ENCODE measurements at places on chromosomes 3 and 15.

- DNase-seq = no peak
These were observed 7.8 kb upstream of the UBP1 start for GRCh38 chr3:33447958-33448357.

GRCh38 chr3:25142609-25143355, 285.3 kb upstream of the RARB start:
- no peak for DNase-seq

DNA sequence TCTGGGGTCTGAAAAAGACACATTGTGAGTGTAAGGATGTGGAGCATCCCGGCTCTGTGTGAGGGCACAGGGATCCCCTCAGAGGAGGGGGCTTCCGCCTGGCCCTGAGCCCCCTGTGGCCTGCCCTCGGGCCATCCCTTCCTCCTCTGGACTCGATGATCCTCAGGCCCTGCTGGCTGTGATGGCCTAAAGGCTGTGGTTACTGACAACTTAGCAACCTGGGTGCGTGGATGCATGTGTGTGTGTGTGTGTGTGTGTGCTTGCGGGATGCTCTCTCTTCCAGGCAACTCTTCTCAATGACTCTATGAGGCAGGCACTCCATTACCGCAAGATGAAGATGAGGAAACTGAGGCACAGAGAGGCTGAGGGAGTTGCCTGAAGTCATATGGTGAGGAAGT, 66.0 kb downstream of the ASB7 start:
- no peak for DNase-seq

GRCh38 chr15:40418126-40418525, 12.5 kb downstream of the IVD start:
- no peak for DNase-seq

- DNase-seq = no peak
These were observed 73.5 kb upstream of the DCP1A start for GRCh38 chr3:53420831-53421230.

DNA sequence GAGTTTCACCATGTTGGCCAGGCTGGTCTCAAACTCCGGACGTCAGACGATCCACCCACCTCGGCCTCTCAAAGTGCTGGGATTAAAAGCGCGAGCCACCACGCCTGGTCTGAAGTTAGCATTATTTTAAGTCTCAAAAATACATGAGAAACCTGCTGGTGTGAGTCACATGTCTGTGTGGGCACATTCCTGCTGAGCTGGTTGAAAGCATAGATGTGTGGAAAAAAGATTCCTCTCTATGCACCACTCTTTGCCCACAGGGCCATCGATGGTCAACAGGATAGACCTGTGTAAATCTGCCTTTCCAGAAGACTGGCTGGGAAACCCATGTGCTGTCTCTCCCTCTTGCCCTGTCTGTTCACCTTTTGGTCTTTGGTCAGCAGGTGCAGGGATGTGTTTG, 63.5 kb downstream of the CHRD start:
- no peak for DNase-seq

DNA sequence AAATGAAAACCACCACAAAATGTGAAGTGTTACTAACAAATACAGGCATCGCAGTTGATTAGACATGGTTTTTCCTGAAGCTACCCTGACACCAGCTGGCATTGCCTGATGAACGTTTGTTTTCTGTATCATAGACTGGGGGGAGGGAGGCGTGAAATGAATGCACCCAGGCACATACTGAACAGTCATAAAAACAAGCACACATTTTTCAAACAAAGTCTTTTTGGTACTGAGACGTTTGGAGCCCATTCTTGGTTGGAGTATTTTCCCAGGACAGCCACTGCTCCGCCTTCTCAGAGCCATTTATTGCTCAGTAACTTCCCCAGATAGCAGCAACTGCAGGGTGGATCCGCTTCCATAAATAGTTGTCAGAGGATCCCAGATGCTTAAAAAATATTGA, 52.4 kb downstream of the KLF13 start:
- no peak for DNase-seq

GRCh38 chr3:55330756-55331155, 156.3 kb downstream of the WNT5A start:
- no peak for DNase-seq

- no peak for DNase-seq
These were observed 263.8 kb downstream of the ZBBX start for GRCh38 chr3:167116120-167116922.

DNA sequence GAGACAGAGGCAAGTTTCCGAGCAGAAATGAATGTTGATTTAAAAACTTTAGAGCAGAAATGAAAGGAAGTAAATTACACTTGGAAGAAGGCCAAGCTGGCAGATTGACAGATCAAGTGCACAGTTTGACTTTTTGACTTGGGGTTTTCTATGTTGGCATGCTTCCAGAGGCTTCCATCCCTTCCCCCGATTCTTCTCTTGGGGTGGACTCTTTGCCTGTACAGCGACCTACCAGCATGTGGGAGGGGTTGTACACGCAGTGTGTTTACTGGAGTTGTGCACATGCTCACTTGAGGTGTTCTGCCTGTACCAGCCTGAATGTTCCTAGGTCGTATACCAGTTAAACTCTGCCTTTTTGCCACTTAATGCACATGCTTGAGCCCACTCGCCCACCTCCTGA, 701.5 kb upstream of the GBE1 start:
- DNase-seq = no peak

GRCh38 chr15:84773716-84774115, 25.3 kb downstream of the ZNF592 start:
- no peak for DNase-seq

GRCh38 chr15:39018966-39019365, 454.4 kb upstream of the RASGRP1 start:
- DNase-seq = no peak

DNA sequence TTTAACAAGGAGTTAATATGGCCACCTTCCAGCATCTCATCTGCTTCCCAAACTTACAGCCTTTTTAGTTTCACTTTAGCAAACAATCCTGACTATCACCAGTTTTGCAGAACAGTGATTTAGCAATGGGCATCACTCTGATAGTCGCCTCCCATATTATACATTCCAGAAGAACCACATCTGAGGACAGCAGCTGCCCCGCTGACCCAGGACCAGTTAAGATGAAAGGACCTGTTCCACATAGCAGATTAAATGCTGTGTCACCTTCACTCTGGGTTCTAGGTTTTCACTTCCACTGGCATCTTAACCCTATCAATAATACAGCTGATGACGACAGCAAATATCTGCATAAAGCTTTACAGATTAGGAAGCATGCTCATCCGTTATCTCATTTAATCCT, 99.8 kb downstream of the TRIM69 start:
- no peak for DNase-seq

Data from activated CD4-positive, alpha-beta T cell treated with anti-CD3 and anti-CD28 coated beads, Interleukin-2, Interleukin-6, amounts not matched to agents 100 ng/mL and 50 ng/mL, durations not matched to agents 16 hours and 8 hours (primary cell).